ENCODE measurements at places on chromosomes 4 and X.

- no peak for DNase-seq
Observed at GRCh38 chr4:48949518-48950219, 36.4 kb upstream of the CWH43 start.

- DNase-seq = no peak
Observed at GRCh38 chr4:53378171-53378482, 686 bp downstream of the FIP1L1 start.

- DNase-seq = no peak
Observed at GRCh38 chr4:16977081-16977480, 78.6 kb upstream of the LDB2 start.

DNA sequence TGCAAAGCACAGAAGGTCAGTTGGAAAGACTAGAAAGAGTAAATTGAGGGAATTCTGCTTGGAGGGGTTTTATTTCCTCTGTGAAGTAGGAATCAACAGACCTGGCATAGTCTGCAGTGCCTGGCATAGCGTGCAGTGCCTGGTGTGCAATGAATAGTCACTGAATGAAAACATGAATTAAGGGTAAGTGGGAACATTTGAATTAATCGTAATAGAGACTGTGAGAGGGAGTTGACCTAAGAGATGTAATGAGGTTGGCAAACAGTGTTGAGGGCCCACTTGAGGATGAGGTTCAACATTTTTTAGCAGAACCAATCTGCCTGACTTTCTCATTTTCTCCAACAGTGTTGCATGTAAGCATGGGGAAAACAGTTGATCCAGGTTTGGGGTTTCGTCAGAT is 377.2 kb upstream of the FTHL17 start:
- DNase-seq = no peak

DNA sequence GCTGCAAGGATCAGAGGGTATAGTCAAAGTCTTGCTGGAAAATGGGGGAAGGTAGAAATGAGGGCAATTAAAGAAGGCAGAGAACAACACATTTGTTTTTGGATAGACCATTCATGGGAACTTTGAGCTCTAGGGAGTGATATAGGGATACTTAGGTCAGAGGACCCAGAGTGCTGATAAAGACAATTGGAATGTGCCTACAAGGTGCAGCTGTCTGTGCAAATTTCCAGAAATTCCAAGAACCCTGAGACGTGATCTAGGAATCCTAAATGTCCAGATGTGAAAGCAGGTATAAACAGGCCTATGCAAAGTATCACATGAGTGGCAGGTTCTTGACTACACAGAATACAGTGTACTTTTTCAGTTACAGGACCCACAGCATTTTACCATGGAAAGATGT is 24.2 kb downstream of the FNIP2 start:
- no peak for DNase-seq

DNA sequence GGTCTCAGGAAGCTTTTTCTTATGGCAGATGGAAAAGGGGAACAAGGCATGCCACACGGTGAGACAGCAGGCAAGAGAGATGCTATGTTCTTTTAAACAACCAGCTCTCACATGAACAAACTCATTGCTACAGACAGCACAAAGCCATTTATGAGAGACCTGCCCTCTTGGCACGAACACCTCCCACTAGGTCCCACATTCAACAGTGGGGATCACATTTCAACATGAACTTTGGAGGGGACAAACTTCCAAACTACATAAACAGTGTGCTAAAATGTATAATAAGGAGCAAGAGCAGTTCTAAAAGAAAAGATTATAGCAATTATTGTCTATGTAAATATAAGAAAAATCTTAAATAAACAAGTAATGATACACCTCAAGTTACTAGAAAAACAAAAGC is 391.8 kb upstream of the CPXCR1 start:
- DNase-seq = no peak

GRCh38 chrX:10112510-10112909 is 44.3 kb upstream of the CLCN4 start:
- DNase-seq = peak; percentile 28

- no peak for DNase-seq
Observed at GRCh38 chrX:103453655-103454054, 65.6 kb downstream of the RAB40A start.

DNA sequence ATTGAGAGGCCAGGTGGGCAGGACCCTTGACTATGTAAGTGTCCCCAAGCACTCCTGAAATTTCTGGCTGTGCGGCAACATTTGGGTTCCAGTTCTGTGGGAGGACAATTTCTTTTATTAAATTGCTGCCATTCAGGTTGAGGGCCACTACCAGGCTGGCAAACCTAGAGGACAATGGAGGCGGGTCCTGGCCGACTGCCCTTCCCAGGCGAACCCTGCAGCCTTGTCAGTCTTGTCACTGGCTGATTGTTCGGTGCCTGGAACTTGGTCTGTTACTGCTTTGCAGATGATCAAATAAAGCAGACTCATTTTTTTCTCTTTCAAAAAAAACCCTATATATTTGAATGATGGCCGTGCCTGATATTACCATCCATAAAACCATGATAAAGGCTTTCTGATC is 6.6 kb upstream of the TMEM128 start:
- no peak for DNase-seq

GRCh38 chrX:40476958-40477357 is 103.8 kb upstream of the ATP6AP2 start:
- DNase-seq = no peak

DNA sequence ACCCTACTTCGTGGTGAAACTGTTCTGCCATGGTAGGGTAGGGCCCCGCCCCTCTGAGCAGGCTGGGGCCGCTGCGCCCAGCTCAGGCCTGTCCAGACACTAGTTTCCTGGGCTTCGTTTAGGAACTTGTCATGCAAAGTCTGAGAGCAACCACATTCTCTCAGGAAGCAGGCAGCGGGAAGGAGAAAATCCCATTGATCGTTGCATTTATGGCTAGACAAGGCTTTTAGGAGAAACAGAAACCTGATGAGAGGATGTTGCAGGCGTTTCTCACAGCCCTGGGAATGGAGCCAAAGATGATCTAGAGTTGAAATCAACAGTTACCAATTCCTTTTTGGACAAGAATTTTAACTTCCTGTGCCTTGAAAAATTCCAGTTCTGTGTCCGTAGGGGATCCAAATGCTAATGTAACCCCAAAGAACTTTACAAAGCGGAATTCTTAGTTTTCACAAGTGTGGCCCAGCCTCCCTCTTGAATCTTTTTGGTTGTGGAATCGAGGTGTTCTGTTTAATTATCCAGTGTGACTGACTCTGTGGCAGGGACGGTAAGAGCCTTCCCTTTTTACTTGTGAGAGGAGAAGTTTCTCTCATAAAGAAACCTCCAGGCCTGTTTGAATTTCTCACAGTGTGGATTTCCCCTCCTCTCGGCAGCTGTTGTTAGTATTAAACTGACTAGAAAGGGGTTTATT is 4.5 kb upstream of the CXCL9 start:
- DNase-seq = peak; percentile 72

DNA sequence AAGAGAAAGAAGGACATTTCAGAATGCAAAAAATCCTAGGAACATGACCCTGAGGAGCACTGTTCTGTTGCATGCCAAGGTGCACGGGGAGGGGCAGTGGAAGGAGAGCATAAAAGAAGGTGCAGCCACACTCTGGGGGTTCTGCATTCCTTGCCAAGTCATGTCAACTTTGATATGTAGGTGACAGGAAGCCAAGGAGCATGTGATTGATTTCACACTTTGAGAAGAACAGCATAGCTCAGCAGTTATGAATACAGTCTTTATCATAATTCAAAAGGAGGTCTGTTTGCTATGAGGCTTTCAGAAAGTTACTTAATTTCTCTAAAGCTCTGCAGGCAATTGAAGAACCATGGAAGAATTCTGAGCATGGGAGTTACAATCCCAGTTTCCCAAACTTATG is 50.6 kb downstream of the SCFD2 start:
- DNase-seq = no peak

DNA sequence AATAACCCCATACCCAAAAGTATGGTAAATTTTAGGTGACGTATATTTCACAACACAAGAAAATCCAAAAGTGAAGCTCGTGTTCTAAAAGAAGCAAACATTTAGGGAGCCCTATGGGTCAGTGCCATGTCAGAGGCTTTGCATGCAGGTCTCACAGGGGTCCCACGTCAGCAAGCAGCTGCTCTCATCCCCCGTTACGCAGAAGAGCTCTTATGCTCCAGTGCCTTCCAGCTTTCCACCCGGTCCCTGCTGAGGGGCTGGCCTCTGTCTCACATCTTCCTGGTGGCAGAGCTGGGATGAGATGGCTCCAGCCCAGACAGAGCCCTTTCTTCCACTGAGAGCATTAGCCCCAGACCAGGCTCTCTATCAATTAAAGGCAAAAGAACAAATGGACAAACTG is 82.0 kb downstream of the IRF2 start:
- no peak for DNase-seq

DNA sequence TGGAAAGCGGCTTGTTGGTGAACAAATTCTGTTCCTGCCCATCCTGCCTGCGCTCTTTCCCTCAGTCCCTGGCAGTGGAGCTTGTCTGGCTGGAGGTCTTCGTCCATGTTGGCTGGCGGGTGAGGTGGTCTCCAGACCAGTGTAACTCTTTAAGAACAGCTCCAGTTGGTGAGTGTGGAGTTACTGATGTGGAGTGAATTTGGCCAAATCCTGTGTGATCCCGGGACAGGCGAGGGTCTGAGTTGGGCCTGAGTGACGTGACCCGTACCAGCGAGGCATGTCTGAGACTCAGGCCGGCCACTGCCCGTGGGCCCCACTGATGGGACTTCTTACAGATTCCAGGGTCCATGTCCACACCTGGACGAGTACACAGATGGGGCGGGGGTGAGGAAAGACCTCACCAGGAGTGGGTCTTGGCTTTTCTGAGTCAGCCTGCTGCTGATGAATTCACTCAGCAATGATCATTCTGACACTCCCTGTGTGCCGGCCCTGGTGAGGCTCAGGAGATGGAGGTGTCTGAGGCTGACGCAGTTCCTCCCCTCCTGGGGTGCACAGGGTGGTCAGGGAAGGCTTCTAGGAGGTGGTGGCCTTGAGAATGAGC is 45.5 kb downstream of the PSAPL1 start:
- DNase-seq = no peak

DNA sequence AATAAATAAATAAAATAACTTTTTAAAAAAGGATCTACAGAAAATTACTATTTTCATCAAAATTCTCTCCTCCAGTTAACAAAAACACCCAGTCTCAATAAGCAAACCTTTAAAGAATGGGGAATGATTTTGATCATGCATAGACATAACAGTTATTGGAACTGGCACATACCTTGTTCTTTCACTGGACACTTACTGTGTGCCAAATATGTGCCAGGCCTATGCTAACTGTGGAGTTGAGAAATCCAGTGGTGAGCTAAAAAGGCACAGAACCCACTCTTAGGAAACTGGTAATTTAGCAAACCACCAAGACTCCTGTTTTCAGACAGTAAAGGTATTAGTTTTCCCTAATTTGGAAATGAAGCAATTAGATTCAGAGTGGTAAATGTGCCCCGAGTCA is 39.1 kb downstream of the CLOCK start:
- no peak for DNase-seq

- no peak for DNase-seq
Observed at GRCh38 chrX:116863029-116863428, 400.3 kb upstream of the CT83 start.

DNA sequence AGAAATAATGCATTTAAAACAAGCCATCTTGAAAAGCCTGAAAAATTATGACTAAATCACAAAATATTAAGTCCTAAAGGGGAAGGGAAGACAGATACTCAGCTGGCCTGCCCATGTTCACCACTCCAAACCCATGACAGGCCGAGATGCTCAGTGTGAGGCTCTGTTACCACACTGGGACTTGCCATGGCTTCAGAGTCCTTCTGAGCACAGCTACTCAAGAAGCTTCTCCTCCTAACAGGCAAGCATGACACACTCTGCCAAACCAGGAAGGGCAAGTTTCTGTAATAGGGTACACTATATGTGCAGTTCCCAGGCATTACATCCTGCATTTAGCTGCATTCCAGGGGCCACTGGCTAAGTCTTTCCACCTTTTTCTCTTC is 34.0 kb upstream of the CYBB start:
- no peak for DNase-seq

- no peak for DNase-seq
Observed at GRCh38 chr4:88738180-88738579, 40.6 kb upstream of the NAP1L5 start.

GRCh38 chrX:30865015-30865414 is 24.0 kb downstream of the TAB3 start:
- DNase-seq = no peak

- DNase-seq = no peak
Observed at GRCh38 chrX:111928456-111928855, 52.5 kb downstream of the TRPC5OS start.

DNA sequence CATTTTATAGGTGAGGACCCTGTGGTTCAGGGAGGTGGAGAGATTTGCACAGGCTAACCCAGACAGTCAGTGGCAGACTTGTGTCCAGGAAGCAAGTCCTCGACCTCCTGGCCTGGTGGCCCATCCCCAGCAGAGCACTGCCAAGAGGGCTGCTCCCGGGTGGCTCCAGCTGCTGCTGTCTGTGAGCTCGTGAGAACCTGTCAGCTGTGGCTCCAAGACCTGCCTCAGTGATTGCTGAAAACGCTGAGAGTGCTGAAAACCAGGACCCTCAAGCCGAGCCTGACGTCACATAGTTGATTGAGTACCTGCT is 74.2 kb downstream of the RTL9 start:
- DNase-seq = no peak

DNA sequence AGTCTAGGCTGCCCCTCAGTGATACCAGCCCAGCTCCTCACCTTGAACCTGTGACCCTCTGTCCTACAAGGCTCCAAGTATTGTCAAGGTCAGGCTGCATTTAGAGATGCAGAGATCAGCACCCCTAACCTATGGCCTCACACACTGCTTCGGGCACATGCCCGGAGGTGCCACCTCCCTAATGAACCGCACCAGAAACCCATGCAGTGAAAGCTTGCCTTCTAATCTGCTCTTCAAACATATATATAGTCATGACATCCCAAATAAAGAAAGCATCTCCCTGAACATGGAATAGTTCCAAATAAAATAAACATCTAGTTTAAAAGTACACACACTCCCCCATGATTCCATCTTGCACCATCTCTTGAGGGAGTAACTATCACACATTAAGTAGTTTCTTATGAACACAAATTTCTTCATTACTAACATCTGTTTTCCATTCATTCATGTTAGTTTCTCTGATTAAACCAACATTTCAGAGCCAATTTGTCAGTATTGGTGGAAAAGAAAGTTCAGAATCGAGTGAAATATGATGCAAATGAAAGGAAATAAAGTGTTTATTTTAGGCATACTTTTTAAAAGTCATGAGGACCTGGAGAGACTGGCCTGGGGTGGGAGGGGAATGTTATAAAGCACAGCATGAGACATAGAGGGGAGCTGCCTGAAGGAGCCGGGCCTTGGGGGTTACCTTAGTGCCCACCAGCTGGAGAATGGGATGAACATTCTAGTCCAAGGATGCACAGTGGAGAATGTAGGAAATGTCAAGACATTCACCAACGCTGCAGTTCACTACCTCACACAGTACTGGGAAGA is 19.2 kb downstream of the CC2D2A start:
- no peak for DNase-seq

Data from RPMI8226 (cell line).